ENCODE measurements at places on chromosomes 12 and 14.

GRCh38 chr12:43805149-43805859 is 813 bp downstream of the TWF1 start:
- no peak for DNase-seq

GRCh38 chr14:101377069-101377468 is 184.2 kb upstream of the DIO3 start:
- DNase-seq, result no peak

DNA sequence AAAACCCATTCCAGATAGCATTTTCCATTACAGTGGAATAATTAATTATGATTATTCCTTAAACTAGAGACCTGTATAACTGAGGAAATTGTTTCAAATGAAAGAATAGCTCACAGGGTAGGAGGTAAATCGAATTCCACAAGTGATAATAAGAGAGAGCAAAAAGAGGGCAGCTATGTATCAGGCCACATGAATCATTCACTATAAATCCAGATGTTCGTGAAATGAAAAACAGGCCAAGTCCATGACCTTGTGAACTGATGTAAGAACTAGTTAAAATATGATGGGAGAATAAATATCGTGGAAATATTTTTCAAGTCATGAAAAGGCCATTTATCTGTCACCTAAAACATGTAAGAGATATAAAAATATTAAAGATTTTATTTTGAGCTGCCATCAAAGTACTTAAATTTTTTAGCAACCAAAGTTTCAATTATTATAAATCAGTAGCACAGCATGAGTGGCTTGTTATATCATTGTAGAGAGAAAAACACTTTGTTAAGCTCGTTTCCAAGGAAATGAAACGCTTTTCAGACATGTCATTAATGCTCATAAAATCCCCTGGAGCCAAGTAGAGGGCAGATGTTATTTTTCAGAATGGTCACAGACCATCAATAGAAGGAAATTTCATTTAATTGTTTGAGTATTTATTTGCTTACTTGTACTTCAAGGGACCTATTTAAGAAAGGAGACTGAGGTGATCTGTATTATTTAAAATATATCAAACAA is 120.6 kb upstream of the CDKN3 start:
- no peak for DNase-seq

GRCh38 chr14:32560209-32560857 is 231.2 kb downstream of the AKAP6 start:
- DNase-seq, result peak; percentile 4

GRCh38 chr14:64363265-64363846 is 24.8 kb upstream of the MTHFD1 start:
- DNase-seq, result no peak

GRCh38 chr14:94636744-94637412 is 24.7 kb downstream of the SERPINA3 start:
- DNase-seq, result no peak

DNA sequence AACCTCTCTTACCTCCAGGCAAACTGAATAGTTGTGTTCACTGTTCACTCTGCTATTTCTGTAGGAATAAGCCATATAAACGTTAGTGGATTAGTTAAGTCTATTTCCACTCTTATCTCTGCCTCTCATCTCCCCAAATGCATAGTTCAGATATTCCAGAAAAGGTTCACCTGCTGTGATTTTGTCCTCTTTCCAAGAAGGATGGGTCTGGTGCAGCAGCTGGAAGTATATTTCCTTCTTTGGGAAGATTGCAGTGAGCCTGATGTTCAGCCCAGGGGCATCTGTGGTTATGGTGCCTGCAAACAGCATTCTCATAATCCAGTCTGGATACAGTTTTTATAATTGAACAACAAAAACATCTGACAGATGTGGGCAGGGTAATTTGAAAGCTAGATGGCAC is 97.7 kb downstream of the TPH2 start:
- DNase-seq, result no peak

DNA sequence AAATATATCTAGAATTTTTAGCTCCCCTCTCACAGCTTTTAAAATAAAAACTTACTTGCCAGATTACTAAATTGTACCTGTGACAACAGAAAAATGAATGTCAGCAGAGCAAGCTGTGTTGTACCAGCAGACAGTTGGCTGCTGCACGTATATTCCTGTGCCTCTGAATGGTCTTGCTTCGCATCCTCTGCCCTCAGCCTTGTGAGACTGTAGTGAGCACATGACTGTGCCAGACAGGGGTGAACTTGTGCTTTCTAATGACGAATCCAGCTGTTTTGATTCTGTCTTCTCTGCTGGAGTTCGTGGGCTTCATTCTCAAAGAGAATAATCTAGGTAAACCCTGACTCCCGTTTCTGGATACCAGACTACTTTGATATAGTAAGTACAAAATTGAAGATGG is 58.3 kb upstream of the FRMD6 start:
- DNase-seq, result no peak

DNA sequence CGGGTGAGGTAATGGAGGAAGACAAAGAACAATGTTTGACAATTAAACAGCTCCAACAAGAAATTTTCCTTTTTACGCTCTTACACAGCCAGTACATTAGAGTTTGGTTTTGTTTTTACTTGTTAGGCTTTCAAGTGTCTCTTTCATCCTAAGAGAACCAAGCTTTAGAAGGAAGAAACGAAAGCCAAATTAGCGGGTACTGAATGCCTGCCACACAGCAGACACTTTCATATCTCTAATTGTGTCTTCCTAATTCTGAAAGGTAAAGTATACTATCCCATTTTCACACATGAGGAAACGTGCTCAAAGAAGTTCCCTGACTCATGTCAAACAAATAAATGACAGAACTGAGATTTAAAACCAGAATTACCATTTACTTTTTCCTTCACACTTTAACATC is 65.0 kb downstream of the CDK17 start:
- DNase-seq, result no peak
